Stimulated activated CD4-positive, alpha-beta T cell treated with anti-CD3 and anti-CD28 coated beads, Interleukin-2, amount 100 ng/mL, for 24 hours (primary cell): ENCODE measurements at places on chromosomes 5 and 9.

GRCh38 chr5:97657239-97657638 lies 474.2 kb upstream of the RIOK2 start:
- no peak for DNase-seq

DNA sequence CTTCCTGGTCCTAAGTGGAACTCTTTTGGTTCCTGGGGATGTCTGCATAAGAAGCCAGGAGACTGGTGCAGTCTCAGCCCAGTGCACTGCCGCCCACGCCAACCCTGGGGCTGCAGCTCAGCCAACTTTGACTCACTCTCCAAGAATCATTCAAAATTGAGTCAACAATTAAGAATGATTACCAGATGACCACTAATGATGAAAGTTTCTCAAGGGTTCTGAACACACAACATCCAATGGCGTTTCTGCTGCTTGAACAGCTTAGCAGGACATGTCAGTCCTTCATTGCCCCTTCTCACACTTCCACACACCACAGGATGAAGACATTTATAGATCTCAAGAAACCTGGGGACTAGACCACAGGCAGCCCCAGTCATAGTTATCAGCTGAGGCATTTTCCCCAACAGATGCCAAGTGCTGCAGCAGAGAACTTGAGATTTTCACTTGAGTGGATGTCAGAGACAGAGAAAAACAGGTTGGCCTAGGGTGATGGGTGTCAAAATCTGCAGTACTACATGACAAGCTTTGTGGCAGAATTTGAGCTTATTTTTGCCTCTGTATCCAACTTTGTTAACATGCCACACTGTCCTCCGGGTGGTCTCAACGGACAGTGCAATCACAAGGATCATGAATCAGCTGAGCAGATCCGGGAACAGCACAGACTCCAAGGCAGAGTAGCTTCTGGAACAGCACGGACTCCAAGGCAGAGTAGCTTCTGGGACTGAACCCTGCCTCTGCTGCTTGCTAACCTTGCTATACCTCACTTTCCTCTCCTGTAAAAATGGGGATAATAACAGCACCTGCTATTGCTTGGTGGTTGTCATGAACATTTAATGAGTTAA lies 356.1 kb downstream of the SPOCK1 start:
- no peak for DNase-seq

GRCh38 chr5:154521756-154522155 lies 43.7 kb upstream of the HAND1 start:
- DNase-seq, result no peak

DNA sequence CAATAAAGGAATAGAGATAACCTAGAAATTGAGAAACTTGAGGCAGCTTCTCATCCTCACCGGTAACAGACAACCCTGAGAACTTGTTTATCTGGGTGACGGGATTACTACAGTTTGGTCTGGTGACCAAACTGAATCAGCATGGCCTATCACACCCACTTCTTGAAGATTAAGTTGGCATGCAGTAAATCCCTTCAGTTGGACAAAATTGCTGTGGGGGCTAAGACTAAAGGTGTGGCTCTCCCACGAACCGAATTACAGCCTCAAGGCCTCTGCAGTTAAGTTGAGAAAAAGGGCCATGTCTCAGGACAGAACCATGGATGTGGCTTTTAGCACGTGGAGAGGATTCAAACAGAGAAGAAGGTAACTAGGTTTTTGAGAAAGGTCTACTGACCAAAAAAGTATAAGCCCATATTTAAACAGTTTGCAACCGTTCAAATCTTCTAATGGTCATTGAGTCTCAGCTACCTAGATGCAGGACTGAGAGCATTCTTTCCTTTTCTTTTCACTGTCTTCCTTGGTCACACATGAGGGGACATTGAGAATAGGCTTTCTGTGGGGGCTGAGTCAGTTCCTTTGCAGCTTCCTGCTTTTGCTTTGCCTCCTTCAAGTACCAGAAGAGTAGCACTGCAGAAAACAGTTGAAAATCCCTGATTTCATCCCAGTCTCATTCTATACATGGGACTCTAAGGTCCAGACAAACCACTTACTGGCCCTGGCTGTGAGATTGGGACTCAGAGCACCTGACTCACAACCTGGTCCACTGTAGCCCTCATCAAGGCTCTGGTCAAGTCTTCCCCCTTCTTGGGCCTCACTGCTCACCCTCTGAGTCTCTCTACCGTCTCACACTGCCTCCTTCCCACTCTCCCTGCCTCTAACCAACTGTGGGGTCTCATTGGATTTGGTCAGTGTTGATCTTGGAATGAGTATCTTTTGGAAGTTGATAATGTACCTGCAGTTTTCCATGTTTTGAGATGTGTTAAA lies 30.9 kb downstream of the PDE6A start:
- DNase-seq, result no peak

DNA sequence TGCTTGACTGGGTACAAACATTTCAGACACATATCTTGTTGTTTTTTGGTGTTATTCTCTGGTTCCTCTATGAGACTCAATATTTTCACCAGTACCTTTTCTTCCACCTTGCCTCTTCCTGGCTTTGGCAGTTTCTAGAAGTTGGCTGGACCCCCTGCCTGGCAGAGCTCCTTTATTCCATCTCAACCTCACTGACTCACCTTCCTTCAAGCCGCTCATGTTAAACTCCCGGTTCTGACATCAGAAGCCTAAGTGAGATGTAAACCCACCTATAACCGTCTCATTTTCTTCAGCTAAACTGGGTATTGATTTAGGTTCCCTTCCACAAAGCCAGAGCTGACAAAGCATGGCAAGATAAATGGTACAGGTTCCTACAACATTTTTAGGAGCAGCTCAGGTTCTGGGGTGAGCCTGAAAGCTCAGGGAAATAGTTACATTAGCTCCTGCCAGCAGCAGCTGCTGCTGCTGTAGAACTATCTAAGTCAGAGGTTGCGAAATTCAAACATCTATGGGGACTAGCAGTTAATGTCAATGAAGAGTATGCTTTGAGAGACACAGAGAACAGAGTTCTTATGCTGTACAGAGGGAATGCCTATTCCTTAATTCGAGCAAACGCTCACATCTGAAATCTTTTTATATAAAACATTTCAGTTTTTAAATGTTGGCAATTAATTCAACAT lies 197.1 kb upstream of the NR3C1 start:
- no peak for DNase-seq

DNA sequence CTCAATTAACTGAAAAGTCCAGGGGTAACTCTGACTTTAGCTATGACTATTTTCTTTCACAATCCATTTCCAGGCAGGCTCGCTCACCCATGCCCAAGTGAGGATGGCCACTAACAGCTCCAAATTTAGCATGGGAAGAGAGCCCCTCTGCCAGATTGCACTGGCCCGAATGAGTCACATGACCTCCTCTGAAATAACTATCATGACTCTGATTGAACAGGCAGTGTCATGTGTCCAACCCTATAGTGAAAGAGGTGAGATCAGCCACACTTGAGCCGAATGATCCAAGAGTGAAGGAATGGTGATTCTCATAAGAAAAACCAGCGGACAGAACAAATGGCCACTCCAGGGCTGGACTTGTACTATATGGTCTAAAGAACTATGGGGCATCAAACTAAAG lies 242.3 kb downstream of the NSG2 start:
- no peak for DNase-seq

GRCh38 chr9:114606597-114607207 lies 4.4 kb upstream of the TMEM268 start:
- no peak for DNase-seq

GRCh38 chr9:128144239-128145181 lies 4.7 kb upstream of the LCN2 start:
- no peak for DNase-seq

- DNase-seq, result no peak
Measured at GRCh38 chr5:115548683-115549082, 4.1 kb upstream of the FEM1C start.

DNA sequence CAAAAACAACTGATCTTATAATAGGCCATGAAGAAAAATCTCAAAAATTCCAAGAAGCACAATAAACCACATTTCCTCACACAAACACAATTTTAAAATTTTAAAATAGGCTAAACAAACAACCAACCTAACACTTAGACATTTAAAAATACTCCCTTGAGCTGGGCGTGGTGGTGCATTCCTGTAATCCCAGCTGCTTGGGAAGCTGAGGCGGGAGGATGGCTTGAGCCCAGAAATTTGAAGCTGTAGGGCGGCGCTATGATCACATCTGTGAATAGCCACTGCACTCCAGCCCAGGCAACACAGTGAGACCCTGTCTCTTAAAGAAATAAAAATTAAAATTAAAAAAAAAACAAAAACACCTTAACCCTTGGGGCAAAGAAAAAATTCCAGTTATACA lies 36.9 kb upstream of the TESK1 start:
- DNase-seq, result no peak

DNA sequence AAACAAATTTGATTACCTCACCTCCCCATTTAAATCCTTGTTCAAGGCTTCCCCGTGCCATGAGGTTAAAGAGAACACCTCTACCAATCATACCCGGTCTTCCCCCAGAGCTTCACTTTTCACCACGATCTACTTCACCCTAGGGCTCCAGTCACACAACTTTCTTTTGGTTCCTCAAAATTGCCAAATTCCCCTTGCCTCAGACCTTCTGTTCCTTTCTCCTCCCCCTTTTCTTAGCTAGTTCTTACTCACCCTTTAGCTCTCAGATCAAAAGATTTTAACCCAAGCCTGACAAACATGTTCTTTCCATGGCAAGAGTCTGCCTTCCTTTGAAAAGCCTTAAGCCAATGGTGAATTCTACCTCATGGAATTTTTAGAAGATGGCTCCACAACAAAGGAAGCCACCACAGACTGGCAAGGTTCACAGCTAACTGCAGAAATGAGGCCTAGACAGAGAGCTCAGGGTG lies 56.7 kb downstream of the MAPKAP1 start:
- peak; percentile 37 for DNase-seq

GRCh38 chr9:138102246-138103051 lies 224.9 kb downstream of the CACNA1B start:
- peak; percentile 11 for DNase-seq

DNA sequence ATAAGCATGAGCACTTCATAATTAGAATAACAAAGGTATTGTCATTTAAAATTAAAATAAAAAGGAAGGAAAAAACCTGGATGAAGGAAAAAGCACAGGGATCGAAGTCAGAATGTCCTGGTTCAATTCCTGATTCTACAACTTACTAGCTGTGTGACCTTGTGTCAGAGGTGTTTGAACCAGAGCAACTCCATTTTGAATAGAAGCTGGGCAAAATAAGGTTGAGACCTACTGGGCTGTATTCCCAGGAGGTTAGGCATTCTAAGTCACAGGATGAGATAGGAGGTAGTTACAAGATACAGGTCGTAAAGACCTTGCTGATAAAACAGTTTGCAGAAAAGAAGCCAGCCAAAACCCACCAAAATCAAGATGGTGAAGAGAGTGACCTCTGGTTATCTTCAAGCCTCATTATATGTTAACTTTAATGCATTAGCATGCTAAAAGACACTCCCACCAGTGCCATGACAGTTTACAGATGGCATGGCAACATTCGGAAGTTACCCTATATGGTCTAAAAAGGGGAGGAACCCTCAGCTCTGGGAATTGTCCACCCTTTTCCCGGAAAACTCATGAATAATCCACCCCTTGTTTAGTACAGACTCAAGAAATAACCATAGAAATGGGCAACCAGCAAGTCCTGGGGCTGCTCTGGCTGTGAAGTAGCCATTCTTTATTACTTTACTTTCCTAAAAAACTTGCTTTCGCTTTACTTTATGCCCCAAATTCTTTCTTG lies 412.7 kb downstream of the PIK3R1 start:
- no peak for DNase-seq

DNA sequence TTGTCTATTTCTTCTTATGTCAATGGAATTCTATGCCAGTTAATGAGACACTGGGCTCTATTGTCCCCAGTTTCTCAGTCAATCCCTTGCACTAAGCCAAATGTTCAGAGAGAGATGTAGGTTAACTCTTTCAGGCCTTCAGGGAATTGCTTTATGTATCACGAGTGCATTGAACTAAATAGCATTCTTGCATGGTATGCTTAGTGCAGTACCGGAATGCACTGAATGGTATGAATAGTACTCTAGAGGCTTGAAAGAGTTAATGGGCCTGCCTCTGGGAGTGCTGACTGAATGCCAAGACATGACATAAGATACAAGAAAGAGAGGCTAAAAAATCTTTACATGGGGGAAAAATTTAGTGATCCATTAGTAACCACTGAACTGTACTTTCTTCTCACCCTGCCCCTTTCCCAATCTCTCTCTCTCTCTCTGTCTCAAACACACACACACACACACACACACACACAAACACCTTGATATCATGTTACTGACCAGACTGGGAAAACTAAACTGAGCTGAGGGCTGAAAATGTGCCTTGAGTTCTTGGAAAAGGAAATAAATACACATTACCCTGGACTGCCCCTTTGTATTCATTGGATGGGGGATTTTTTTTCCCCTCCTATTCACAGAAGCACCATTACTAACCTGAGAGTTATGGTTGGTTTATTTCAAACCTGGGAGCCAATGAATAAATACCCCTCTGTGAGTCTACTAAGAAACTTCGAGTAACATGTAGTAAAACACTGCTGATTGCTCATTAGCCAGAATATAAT lies 35.4 kb upstream of the TMC1 start:
- no peak for DNase-seq

DNA sequence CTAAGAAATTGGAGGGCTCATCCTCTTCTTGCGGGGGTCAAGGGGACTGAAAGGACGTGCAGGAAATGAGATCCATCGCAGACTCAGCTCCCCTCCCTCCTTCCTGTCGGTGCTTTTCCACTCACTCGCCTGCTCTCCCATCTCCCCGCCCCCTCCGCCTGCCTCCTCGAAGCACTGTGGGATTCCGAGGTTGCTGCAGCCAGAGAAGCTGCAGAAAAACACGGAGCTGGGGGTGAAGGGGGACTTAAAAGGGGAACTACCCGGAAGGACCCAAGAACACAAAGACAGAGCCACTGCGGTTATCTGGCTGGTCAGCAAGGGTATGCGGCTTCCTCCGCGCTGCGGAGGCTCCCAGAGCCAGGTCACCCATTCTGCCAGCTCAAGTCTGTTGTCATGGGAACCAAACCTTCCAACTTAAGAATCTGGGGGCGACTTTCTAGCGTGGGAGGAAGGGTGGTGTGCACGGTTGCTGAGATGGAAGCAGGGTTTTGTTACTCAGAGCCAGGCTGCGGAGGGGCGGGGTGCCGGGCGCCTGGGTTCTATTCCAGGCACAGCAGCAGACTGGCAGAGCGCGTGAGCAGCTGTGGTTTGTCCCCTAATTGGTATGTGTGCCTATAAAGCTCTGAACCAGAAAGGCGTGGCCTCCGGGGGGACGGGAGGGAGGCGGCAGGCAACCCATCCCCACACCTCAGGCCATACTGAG lies 24.9 kb downstream of the PCDHGC5 start:
- peak; percentile 75 for DNase-seq

DNA sequence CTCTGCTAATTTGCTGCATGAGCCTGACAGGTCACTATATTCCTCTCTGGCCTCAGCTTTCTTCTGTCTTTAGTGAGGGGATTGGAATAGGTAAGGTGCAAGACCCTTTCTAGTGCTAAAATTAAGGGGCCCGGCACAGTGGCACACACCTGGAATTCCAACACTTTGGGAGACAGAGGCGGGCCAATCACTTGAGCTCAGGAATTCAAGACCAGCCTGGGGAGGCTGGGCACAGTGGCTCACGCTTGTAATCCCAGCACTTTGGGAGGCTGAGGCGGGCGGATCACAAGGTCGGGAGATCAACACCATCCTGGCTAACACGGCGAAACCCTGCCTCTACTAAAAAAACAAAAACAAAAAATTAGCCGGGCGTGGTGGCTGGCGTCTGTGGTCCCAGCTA lies 37.2 kb downstream of the EGR1 start:
- DNase-seq, result no peak
